ENCODE measurements at places on chromosomes 5 and 9.

DNA sequence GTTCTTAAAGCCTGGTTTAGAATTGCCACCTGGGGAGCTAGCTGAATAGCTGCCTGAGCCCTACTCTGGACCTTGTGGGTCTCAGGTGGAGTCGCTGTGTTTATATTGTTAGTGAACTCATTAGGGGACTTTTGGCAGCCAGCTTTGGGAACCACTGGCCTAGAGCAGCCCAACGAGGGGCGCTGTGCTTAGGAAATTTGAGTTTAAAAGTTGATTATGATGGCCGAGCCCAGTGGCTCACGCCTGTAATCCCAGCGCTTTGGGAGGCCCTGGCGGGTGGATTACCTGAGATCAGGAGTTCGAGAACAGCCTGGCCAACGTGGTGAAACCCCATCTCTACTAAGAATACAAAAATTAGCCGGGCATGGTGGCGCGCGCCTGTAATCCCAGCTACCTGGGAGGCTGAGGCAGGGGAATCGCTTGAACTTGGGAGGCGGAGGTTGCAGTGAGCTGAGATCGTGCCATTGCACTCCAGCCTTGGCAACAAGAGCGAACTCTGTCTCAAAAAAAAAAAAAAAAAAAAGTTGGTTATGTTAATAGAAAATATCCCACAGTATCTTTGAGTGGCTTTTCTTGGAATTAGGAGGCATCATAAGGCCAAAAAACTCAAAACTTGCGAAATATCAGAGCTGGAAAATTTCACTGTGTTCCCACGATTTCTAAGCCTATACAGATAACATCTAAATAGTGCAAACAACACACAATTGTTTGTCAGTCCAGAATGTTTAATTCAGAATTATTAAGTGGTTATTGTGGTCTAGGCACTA, 809 bp downstream of the MCCC2 start:
- no peak for DNase-seq

DNA sequence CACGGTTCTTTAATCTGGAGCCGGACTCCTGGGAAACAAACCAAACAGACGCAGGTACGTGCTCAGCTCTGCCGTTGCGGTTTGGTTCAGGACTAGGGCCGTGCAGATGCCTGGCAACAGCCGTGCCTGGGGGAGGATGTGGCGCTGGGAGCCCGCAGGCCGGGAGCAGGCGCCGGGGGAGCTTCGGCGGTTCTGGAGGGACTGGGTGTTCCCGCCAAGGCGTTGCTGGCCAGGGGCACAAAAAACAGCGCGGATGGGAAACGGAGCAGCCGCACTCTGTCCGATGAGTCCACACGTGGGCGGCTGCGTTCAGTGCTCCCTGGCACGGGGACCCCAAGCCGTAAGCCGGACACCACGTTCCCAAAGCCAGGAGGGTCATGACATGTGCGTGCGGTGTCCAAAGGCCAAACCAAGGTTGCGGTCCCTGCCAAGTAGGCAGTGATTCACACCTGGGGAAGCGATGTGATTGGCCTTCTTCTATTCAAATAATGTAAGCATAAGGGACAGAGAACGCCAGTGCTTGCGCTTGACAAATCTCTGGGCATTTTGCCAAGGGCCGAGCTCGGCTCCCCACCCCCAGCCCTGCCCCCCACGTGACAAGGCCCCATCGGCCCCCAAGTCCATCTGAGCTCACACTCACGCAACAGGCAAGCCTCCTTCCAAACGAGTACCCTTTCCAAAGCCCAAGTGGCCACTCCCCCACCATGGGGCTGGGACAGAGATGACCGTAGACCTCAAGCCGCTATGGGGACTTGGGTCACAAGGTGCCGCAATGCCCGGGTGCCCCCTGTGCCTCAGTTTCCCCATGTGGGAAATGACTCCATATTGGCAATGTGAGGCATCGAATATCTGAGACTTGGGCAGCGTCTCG, 49.7 kb upstream of the NKD2 start:
- peak; percentile 17 for DNase-seq

DNA sequence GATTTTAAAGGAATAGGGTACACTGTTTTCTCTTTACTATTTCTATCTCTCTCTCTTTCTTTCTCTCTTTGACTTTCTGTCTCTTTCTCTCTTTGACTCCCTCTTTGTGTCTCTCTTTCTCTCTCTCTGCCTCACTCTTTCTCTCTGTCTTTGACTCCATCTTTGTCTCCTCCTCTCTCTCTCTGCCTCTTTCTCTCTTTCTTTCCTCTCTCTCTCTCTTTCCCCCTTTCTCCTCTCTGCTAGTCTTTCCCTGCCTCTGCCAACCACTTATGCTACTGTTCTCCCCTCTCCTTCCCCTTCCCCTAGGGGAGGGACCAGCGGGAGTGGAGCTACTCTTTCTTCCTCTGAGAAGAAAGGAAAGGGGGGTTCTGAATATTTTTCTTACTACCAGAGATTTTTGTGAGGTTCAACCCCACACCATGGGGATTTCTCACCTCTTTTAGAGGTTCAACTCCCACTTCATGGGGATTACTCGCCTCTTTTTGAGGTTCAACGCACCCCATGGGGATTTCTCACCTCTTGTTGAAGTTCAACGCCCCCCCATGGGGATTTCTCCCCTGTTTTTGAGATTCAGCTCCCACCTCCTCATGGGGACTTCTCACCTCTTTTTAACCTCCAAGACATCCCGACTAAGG, 309.9 kb downstream of the NR3C1 start:
- DNase-seq, result no peak

DNA sequence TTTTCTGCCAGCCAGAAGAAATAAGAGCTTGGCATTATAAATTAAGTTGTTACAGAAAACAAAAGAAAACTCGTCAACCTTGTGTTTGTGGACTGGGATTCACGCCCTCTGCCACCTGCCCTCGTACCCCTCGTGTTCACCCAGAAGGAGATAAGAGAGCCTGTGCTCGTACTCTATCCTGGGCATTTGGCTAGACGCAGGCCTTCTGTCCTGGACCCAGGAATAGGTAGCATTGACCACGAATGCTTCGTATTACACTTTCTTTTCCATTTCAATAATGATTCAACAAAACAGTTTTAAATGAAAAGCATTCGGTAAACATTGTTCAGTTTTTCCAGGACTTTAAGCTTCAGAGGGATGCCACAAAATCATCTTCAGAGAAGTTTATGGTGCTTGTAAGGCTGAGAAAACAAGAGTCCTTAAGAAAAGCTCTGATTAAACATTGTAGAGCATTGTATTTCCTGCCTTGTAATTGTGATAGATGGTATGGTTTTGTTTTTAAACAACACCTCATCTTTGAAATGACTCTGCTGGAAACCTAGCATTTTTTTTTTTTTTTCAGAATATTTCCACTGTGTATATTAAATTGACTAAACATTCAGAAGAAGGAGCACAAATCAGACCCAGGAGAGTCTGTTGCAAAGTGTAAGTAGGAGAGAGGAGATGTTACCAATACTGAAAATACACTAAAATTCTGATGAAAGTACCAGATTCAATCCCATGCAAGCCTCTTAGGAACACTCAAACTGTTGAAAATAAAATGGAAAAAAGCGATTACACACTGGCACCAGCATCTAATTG, 27.6 kb downstream of the MTX3 start:
- DNase-seq, result no peak
